H9 (cell line): ENCODE measurements at places on chromosomes 16 and 17. TPM values are rescaled to one million over a fixed set of nuclear protein-coding genes. Genes with fewer than 3 reads are reported as not detected.

DNA sequence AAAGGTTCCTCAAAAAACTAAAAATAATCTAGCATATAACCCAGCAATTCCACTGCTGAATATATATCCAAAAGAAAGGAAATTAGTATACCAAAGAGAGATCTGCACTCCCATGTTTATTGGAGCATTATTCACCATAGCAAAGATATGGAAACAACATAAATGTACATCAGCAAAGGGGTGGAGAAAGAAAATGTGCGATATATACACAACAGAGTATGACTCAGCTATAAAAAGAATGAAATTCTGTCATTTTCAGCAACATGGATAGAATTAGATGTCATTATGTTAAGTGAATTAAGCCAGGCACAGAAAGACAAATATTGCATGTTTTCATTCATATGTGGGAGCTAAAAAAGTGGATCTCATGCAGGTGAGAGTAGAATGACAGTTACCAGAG lies 279.6 kb upstream of the AXIN2 start:
- DNase-seq, result no peak

- DNase-seq, result peak; percentile 95
Measured at GRCh38 chr16:23182206-23182678, 303 bp upstream of the SCNN1G start.

The PLEKHH3 gene
- 21.4 and 22.3 TPM in 2 replicates for total RNA-seq

DNA sequence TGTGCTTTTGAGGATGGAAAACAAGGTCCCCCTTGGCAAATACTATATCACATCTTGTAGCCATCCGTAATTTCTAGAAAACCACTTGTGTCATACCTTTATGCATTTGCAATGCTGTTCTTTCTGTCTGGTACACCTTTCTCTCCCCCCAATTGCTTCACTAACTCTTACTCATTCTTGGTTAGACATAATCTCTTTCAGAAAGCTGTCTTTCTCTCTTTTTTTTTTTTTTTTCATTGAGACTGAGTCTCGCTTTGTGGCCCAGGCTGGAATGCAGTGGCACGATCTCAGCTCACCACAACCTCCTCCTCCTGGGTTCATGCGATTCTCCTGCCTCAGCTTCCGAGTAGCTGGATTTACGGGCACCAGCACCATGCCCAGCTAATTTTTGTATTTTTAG lies 94.9 kb upstream of the C17orf78 start:
- no peak for DNase-seq

The ZCCHC14 gene
- total RNA-seq, result 27.6 and 27.7 TPM in 2 replicates

The TP53TG3D gene
- not detected in 2 replicates for total RNA-seq

The TBX2 gene
- total RNA-seq, result not detected in 2 replicates

The ADGRG3 gene
- total RNA-seq, result 0.46 and 0.64 TPM in 2 replicates

- DNase-seq, result no peak
Measured at GRCh38 chr16:86663685-86664521, 85.6 kb downstream of the FOXL1 start.

GRCh38 chr17:45266372-45266926 lies 4.6 kb upstream of the SPATA32 start:
- peak; percentile 25 for DNase-seq

GRCh38 chr16:22815863-22816262 lies 1.9 kb downstream of the HS3ST2 start:
- DNase-seq, result no peak

GRCh38 chr17:16534236-16534635 lies 34.8 kb downstream of the ZNF287 start:
- no peak for DNase-seq

DNA sequence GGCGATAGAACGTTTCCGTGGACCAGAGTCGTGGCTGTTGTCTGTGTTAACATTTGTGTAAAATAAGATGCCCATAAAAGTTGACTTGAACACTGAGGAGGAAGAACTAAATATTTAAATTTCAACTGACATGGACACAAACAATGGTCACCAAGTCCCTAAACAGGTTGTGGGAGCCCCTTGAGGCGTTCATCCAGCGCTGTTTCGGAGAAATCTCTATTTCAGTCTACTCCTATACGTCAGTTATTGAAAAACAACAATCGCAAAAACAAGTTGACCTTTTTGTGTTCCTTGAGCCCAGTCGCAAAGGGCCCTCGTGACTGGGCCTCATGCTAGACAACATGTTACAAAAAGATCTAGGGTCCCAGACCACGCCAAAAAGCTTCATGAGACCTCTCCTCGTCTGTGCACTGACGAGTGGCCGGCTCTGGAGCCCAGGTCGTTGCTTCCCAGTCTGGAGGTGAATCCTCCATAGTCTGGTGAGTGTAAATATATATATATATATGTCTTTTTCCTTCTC lies 439 bp upstream of the TMEM231 start:
- no peak for DNase-seq

DNA sequence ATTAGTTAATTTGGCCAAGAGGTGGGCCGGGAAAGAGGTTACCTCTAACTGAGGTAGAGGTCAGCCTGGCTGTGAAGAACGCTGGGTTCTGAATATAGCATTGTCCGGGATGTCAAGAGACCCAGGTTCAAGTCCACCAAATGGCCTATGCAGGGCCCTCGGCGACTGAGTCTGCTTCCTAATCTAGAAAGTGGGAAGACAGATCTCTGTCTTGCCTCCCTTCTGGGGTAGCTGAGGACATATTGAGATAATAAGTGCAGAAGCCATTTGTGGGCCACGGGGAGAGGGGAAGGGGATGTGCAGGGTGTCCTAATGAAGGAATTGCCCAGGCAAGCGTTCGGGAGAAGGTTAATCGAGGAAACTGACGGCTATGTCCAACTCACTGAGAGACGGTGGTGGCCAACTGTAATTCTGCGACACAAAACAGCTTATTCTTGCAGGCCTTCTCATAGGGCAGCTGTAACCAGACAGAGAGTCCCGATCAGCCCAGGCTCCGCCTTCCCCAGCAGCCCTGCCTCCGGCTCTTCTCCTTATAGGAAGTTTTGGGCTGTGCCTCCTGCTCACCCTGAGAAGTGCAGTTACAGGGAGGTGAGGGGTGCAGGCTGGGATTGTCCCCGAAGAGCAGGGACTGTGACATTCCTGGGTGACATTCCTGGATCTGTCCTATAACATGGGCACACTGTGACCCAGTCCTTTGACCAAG lies 15.9 kb downstream of the HASPIN start:
- DNase-seq, result no peak

DNA sequence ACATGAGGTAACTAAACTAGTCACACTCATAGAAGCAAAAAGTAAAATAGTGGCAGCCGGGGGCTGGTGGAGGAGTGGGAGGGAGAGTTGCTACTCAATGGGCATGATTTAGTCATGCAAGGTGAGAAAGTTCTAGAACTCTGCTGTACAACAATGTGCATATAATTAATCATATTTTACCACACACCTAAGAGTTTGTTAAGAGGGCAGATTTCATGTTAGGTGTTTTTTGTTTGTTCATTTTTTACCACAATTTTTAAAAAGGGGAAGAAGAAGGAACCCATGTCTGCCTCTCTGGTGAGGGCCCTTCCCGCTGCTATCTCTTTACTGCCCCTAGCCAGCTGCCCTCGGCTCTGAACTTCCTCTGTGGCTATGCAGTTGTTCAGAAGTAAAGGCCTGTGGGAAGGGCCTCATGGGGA lies 11.2 kb downstream of the CD300LB start:
- no peak for DNase-seq

- DNase-seq, result no peak
Measured at GRCh38 chr16:35572186-35572585, 2112.8 kb downstream of the TP53TG3F start.

- DNase-seq, result no peak
Measured at GRCh38 chr16:20072874-20073202, 852 bp downstream of the GPR139 start.

DNA sequence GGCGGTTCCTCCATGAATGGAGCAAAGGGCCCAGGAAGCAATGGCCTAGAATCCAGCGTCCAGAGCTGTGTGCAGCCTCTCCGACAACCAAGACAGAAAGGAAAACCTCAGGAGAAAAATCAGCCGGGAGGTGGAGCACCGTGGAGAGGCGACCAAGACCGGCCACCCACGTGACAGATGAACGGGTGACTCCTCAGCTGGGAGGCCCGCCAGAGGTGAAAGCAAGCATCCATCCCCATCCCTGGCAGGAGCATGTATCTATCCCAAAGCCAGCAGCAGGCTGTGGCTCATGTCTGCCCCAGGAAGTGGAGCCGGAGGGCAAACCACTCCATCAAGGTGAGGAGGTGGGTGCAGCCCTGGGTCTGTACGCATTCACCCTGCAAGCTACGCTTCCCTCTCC lies 52.1 kb downstream of the FOXL1 start:
- DNase-seq, result no peak

GRCh38 chr16:69338557-69339288 lies 641 bp downstream of the COG8 start:
- no peak for DNase-seq

GRCh38 chr17:21218101-21218500 lies 4.1 kb upstream of the TMEM11 start:
- peak; percentile 67 for DNase-seq

The RAB11FIP4 gene
- total RNA-seq, result 25.7 and 26.1 TPM in 2 replicates

The ZPBP2 gene
- total RNA-seq, result not detected in 2 replicates

The SBK1 gene
- total RNA-seq, result 65.5 and 69.7 TPM in 2 replicates

The ZG16 gene
- not detected in 2 replicates for total RNA-seq

DNA sequence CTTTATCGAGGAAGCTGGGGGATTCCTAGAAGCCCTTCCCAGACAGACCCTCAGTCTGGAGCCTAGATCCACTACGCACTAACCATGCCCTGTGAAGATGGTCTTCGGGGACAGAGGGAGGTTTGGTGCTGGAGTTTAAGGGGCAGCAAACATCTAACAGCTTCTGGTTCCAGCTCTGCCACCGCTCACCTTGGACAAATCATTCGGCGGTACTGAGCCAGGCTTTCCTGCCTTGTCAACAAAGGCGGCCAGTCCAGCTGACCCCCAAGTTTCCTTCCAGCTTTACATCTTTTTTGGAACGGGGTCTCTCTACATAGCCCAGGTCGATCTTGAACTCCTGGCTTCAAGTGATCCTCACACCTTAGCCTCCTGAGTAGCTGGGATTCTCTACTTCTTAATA lies 369 bp upstream of the GJD3 start:
- DNase-seq, result no peak

DNA sequence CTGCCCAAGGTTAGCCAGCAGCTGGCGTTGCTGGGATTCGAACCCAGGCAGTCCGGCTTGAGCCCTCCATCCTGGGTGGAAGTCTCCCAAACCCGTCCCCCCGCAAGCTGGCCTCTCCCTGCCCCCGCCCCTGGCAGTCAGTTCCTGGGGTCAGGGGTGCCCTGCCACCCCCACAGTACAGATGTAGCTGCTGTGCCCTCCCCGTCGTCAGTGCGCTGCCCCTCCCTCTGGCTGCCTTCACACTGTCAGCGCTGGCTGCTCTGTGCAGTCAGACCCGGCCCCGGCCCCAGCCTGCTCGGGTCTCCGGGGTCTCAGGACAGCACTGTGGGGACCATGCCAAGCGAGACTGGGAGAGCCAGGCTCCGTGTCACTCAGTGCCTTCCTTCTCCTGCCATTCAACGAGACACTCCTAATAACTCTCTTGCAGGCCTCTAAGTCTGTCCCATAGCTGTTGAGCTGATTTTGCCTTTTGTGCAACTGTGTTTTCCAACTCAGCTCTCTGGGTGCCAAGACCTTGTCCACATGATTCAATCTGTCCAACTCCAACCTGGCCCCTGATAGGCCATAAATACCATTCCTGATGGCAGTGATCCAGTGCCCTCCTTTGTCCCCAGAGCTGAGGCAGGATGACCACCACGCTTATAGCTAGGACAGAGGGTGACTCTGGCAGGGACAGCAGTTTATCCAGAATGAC lies 55.5 kb upstream of the IL34 start:
- no peak for DNase-seq

DNA sequence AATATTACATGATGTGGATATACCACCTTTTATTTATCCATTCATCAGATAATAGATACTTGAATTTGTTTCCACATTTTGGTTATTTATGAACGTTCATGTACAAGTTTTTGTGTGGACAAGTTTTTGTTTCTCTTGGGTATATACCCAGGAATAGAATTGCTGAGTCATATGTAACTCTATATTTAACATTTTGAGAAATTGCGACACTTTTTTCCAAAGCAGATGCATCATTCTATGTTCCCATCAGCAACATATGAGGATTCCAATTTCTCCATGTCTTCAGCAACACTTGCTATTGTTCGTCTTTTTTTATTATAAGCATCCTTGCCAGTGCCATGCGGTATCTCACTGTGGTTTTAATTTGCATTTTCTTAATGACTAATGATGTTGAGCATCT lies 93.9 kb downstream of the GSG1L start:
- no peak for DNase-seq

DNA sequence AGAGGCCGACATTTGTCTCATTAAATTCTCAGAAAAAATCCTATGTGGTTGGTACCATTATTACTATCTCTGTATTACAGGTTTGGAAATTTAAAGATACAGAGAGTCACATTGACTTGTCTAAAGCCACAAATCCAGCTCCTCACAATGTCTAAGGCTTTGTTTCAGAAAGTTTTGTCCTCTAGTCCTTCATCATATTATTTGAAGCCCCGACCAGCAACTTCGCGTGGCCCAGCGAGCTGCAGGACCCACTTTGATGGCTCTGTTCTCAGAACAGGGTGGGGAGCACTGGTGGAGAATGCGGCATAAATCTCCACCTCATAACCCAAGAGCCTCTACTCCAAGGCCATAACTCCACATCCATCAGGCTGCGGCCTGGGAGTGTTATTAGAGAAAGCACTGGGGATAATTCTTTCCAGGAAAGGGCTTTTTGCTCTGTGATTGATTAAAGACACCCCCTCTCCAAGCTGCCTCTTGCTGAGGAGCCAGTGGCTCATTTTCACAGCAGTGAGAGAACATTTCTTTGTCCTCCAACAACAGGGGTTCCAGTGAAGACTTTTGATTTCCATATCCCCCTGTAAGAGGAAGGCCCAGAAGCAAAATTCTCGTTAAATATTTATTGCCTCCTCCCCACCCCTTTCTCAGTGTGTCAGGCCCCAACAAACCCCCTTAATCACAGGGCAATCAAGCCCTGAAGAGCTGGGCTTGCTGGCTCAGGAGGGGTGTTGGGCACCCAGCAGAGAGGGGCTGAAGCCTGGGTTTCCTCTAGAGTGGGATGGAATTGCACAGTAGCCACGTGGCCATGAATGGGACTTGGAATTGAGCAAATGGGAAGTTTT lies 113.7 kb upstream of the CDH11 start:
- DNase-seq, result peak; percentile 64

The ITGAL gene
- total RNA-seq, result not detected in 2 replicates

GRCh38 chr16:63982110-63982509 lies 1139.8 kb downstream of the CDH11 start:
- peak; percentile 39 for DNase-seq

GRCh38 chr17:22694362-22695227 lies 1002.3 kb downstream of the KCNJ18 start:
- DNase-seq, result no peak
